ENCODE measurements at places on chromosomes 7 and 10.

DNA sequence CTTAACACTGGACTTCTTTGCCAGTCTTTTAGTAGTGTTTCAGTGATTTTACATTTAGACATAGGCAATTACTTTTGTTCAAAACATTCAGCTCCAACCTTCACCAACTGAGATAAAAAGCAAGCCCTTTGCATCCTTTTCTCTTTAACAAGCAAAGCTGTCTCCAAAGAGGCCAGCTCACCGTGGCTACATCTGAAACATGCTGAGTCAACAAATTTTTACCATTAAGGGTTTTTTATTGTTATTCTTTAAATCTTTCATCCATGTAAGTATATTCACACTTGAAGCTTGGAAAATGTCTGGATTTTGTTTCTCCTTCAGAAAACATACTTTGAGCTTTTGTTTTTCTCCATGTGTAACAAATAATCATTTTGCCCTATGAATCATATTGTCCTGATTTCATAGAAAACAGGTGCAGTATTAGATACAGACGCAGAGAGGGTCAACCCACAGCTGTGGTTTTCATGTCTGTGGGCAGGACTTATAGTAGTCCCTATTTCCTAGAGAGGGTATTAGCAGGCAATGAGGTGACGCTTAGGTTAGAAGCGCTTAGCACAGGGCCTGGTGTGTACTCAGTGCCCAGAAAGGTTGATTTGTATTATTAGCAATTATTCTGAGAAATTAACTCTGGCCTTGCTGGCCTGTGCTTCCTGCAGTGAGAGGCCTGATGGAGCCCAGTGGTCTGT is 99.5 kb downstream of the MKI67 start:
- DNase-seq, result no peak

DNA sequence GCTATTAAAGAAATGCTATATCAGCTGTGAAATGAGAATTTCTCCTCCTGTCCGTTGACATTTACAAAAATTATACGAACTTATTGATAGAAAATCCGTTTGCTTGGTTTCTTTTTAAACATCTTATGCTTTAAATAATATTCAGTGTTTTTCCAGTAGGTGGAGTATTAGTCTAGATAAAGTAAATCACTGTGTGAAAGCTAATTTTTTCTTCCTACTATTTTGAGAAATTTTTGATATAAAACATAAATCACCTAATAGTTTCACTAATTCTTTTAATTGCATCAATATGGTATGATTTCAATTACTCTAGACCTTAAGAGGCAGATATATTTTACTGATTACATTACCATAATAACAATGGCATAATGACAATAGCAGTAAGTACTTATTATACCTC is 335.2 kb upstream of the C7orf33 start:
- no peak for DNase-seq

GRCh38 chr10:78348411-78349164 is 314.9 kb downstream of the RPS24 start:
- DNase-seq, result no peak

DNA sequence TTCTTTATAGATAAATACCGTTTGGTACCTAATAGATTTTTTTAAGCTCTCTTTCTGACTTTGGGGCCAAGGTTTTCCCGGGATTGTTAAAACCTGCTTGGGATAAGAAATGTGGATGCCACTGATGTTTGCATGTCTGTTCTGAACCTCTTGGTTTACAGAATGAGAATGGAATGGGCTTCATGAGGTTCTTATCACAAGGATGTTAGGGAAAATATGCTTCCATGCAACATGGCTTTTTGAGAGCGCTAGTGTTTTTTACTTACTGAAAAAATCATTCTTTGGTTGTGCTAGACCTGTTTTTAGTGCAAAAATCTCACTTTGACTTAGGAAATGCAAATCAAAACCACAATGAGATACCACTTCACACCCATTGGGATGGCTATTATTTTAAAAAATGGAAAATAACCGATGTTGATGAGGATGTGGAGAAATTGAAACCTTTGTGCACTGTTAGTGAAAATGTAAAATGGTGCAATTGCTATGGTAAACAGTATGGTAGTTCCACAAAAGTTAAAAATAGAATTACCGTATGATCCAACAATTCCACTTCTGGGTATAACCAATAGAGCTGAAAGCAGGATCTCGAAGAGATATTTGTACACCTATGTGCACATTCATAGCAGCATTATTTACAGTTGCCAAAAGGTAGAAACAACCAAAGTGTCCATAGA is 38.9 kb downstream of the TSPAN14 start:
- DNase-seq, result no peak

- DNase-seq, result no peak
Observed at GRCh38 chr7:134693256-134693655, 46.6 kb downstream of the BPGM start.

- no peak for DNase-seq
Observed at GRCh38 chr7:156192921-156193320, 380.7 kb upstream of the SHH start.

All from activated CD4-positive, alpha-beta T cell treated with anti-CD3 and anti-CD28 coated beads, Interleukin-2, amount 50 U/mL, for 1 hour (primary cell).